ENCODE measurements at places on chromosomes 13 and 19.

- no peak for DNase-seq
These were observed 24.3 kb downstream of the GNG7 start for GRCh38 chr19:2678044-2678671.

GRCh38 chr13:75704927-75705288 is 68.8 kb downstream of the LMO7 start:
- no peak for DNase-seq

- no peak for DNase-seq
These were observed 18.9 kb downstream of the ZNF563 start for GRCh38 chr19:12314553-12314952.

DNA sequence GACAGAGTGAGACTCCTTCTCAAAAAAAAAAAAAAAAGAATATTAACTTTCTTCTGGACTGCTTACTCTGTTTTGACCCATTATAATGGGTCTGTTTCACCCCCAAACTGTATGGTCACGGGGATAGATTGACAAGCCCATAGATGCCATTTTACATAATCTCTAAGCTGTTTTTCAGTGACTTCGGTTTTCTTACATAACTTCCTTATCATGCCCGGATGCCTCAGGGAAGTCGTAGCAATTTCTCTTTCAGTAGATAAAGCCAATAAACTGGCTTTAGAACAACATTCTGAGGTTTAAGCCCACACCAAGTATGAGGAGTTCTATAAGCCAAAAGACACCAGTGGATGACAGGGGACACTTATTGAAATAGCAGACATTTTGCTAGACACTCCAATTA is 5.9 kb upstream of the ZNF254 start:
- DNase-seq = no peak

- DNase-seq = no peak
These were observed 71.2 kb downstream of the ING1 start for GRCh38 chr13:110784704-110785103.

GRCh38 chr13:91144486-91144885 is 203.0 kb upstream of the MIR17HG start:
- no peak for DNase-seq

- no peak for DNase-seq
These were observed 2832.9 kb upstream of the PCDH20 start for GRCh38 chr13:64248371-64249065.

GRCh38 chr19:1956868-1957492 is 16.0 kb downstream of the CSNK1G2 start:
- no peak for DNase-seq

DNA sequence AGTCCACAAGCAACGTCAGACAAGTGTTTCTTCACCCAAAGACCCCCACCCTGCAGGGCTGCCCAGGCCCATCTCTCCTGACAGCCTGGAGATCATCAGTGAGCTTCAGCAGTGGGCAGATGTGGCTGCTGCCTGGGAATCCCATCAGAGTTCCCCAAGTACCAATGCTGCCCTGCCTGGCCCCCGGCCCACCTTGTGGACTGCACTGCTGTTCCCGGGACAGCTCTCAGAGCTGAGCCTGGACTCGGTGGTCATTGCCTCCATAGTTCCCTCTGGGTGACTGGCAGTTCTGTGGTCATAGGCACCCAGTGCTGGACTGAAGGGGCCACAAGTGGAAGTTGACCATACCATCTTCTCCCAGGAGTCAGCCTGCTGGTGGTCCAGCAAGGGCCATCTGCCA is 24.5 kb upstream of the ZNF492 start:
- no peak for DNase-seq

DNA sequence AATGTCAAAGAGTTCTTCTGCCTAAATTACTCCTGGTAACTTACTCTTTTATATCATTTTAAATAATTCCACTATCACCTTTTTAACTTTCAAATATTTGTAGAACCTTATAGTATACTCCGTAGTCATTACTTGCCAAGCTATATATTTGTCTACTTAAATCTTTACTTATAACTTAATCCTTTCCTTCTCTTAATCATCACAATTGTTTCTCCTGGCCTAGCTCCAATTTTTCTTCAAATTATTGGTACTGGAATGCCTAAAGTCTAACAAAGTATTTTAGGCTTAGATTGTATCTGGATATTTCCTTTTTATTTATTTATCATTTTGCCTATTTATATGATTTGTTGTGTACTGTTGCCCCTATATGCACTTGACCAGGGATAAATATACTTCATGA is 109.5 kb downstream of the MZT1 start:
- DNase-seq = no peak

GRCh38 chr13:94829185-94829836 is 117.0 kb upstream of the SOX21 start:
- no peak for DNase-seq

GRCh38 chr19:35296644-35297514 is 4.9 kb downstream of the MAG start:
- no peak for DNase-seq

DNA sequence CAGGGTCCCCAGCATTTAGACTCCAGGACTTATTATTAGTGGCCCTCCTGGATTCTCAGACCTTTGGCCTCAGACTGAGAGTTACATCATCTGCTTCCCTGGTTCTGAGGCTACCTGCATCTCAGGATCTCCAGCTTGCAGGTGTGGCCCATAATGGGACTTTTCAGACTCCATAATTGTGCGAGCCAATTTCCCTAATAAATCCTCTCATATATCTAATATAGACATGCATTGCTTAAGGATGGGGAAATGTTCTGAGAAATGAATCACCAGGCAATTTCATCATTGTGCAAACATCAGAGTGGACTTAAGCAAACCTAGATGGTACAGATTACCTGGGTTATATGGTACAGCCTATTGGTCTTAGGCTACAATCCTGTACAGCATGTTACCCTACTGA is 116.5 kb upstream of the FBXL3 start:
- DNase-seq = no peak

DNA sequence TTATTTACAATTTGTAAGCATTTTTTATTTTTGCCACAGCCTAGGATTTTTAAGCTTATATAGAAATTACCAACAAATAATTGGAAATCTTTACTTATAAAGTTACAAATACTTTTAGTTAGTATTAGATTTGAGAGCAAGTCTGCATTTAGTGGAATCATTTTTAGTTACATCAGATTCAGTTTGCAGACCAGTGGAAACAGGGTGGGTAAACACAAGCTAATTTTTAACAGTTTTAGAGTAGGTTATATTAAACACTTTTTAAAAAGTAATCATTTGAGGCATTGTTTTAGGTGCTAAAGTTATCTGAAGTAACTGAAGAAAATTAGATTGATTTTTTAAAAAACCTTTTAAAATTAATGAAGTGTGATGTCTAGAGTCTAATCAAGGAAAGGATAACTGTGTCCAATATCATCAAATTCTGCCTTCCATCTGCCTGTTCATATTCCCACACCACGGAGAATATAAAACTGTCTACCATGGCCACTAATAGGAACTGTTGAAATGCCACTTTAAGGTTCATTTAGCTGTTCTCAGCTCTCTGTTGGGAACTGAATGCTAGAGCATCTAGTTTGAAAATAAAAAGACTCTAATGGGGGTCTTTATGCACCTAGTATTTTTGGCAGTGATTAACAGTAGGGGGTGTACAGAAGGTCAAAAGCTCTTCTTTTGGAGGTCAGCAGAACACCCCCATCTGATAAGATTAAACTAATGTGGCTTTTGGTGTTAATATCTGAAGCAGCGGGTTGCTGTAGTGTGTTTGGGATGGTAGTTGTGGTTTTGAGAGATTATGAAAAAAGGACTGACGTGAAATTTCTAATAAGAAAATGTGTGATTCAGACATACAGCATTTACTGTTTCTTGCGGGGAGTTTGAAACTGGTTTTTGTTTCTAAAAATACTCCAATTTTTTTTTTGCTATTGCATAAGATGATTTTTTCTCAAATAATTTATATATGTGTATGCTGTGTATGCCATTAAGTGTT is 66.5 kb downstream of the NDFIP2 start:
- DNase-seq = peak; percentile 20

DNA sequence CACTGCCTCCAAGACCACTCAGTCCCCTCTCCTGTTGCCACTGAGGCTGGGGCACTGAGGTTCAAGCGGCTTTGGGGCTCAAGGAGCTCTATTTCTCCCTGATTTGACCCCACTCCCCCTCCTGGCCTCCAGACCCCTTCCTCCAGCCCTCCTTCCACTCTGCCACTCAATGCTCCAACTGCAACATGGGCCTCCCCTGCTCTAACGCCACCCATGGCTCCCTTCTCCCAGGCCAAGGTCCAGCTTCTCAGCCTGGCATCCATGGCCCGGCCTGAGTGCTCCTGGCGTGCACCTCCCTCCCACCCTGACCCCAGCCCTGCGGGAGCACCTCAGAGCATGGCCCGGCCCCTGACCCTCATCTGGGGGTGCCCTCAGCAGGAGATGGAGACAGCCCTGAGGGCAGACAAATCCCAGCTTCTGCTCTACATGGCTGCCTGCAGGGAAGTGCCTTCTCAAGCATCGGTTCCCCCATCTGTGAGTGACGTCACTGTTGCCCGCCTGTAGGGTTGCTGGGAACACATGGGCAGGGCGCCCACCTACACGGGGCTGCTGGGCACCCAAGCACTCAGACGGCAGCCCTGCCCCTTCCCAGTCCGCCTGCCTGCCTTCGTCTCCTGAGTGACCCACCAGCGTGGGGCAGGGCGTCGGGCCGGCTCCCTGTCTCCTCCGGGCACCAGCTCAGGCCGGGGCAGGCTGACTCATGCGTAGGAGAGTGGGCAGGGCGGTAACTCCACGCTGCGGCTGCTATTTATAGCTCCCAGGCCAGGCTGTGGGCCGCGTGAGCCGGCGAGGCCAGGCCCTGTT is 1.6 kb upstream of the DIRAS1 start:
- DNase-seq = no peak

- no peak for DNase-seq
These were observed 609.8 kb downstream of the LMO7 start for GRCh38 chr13:76245920-76246319.

DNA sequence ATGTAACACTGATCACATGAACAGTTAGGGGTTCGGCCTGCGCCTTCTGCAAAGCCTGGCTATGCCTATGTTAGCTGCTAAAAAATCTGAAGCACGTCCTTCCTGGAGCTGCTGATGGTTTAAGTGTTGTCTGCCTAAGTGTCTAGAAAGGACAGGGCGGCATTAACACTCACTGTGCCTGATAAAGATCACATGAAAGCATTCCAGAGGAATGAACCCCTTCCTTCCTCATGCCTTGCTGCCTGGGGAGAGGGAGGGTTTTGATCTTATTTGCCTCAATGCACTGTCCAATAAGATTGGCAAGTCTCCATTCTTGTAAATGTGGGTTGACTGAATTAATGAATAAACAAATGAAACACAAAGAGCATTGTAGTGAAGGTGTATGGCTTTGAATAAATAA is 5.2 kb downstream of the DOCK9 start:
- no peak for DNase-seq

GRCh38 chr13:60347690-60348089 is 49.3 kb upstream of the TDRD3 start:
- no peak for DNase-seq

DNA sequence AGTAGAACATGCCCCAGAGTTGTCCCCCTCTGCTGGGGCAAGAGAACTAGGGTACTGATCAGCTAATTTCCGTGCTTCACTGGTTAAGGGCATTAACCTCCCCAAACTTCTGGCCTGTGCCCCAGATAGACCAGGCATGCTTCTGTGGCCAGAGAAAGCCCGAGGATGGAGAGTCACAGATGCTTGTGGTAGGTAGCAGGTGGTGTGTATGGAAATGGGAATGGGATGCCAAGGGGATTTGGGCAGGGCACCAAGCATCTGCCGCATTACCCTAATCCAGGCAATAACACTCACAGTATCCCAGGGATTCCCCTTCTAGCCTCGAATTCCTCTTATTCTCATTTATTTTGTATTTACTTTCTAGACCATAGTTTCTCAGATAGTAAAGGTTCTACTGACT is 124.8 kb upstream of the KLF12 start:
- no peak for DNase-seq

GRCh38 chr13:108948251-108948671 is 318.9 kb downstream of the MYO16 start:
- DNase-seq = no peak

All from activated CD4-positive, alpha-beta T cell treated with anti-CD3 and anti-CD28 coated beads, Interleukin-10, Interleukin-2, amounts not matched to agents 100 ng/mL and 50 ng/mL, durations not matched to agents 16 hours and 8 hours (primary cell).